ENCODE measurements at places on chromosomes 6 and 20. TPM values are rescaled to one million over a fixed set of nuclear protein-coding genes. Genes with fewer than 3 reads are reported as not detected.

The RFX6 gene
- not detected for total RNA-seq

The CFB gene
- 26.8 TPM for total RNA-seq

The CCDC170 gene
- total RNA-seq, result 1.8 TPM

The BPHL gene
- total RNA-seq, result 19.9 TPM

DNA sequence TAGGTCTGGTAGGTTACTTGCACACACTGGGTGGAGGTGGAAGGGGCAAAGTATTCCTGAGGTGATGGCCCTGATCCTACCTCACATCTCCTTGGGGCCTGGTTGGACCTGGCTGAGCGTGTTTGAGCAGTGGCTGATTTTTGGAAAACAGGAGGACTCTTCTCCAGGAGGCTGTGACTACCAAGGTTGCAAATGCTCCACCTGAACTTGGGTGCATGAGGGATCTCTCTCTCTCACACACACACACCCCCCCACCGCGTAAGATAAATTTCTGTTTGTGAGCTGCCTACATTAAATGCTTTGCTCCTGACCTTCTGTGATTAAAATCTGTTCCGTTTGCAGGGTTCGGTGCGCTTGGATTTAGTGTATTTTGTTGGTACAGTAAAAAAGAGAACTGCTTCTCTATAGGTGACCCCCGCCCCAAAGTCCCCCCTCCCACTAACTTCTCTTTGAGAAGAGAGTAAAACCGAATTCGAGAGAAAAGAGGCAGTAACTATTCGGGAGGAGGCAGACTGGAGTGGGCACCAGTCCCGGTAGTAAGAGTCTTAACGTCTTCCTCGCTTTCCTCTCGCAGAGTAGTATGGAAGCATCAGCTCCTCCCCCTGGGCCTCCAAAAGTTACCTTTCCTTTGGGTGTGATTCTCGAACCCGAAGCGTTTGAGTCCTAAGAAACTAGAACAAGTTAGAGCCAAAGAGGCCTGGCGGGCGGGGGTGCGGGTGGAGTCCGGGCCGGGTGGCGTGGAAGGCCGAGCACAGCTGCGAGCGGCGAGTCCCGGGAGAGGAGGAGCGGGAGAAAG is 585 bp upstream of the DSE start:
- no peak for DNase-seq

DNA sequence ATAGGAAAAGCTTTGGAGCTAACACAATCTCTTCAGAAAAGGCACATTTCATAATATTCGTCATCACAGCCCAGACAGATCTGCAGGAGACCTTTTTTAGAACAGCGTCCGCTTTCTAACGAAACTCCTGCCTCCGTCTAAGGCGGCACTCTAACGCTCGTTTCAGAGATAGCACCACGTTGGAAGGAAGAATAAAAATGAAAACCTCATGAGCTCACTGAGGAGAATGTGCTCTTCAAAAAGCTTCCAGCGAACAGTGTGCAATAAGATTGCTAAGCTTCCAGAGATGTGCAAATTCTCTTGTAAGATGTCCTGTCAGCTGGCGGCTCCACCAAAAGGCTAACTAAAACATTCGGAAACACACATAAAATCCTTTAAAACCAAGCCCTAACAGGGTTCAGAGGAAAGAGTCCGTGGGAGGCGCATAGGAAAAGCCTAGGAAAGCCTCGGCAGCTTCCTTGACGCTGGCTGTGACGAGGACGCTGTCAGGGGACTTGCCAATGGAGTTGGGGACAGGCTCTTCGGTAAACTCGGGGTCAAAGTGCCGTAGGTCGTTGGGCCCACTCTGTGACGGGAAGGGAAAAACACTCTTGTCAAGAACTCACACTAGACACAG is 117.6 kb upstream of the SLC2A12 start:
- DNase-seq, result no peak
